ENCODE measurements at places on chromosomes 2 and 18. TPM values are rescaled to one million over a fixed set of nuclear protein-coding genes. Genes with fewer than 3 reads are reported as not detected.

DNA sequence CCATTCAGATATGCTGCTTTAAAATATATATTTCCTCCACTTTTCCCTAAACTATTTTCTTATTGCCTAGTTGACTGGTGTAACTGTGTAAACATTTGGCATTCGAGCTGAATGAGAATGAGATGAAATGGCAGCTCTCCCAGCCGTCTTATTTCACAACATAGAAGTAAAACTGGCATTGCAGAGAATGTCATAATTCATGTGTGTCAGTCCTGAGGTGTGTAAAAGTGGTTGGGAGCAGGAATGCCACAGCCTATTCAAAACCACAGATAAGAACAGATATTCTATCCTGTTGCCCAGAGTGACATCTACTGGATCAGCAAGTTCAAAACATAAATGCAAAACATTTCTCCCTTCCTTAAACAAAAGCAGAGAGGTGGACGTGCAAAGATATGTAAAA is 565.5 kb upstream of the CHAC2 start:
- no peak overlapping the region for H3K4me3 ChIP-seq
- no peaks in the 10 kb centered on the region for H3K36me3 ChIP-seq
- H3K27me3 ChIP-seq, result no peaks in the 10 kb centered on the region
- peaks cover 4% of the 10 kb centered on the region for H3K4me1 ChIP-seq
- no peak for DNase-seq

DNA sequence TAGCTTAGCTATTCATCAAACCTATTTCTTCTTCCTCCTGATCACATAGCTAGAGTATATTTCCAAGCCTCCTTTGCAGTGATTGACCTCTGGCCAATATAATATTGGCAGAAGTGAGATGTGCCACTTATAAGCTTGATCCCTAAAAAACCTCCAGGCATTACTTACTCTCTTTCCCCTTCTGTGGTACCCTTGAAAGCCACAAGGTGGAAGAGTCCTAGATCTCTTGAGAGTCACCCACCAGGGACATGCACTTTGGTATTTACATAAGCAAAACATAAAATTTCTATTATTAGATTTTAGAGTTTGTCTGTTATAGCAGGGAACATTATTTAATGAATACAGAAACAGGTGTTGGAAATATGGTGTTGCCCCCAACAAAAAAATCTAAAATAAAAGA is 112.0 kb downstream of the EXOC6B start:
- peaks cover under 1% of the 10 kb centered on the region for H3K4me1 ChIP-seq
- no peak for DNase-seq
- H3K27me3 ChIP-seq, result no peaks in the 10 kb centered on the region
- no peak overlapping the region for H3K4me3 ChIP-seq
- H3K27ac ChIP-seq, result no peak overlapping the region
- peaks cover 6% of the 10 kb centered on the region for H3K36me3 ChIP-seq

GRCh38 chr2:212723226-212723625 is 184.6 kb upstream of the ERBB4 start:
- no peaks in the 10 kb centered on the region for H3K4me1 ChIP-seq
- no peak for DNase-seq
- H3K27ac ChIP-seq, result no peak overlapping the region
- H3K36me3 ChIP-seq, result no peaks in the 10 kb centered on the region
- no peaks in the 10 kb centered on the region for H3K27me3 ChIP-seq
- no peak overlapping the region for H3K4me3 ChIP-seq

DNA sequence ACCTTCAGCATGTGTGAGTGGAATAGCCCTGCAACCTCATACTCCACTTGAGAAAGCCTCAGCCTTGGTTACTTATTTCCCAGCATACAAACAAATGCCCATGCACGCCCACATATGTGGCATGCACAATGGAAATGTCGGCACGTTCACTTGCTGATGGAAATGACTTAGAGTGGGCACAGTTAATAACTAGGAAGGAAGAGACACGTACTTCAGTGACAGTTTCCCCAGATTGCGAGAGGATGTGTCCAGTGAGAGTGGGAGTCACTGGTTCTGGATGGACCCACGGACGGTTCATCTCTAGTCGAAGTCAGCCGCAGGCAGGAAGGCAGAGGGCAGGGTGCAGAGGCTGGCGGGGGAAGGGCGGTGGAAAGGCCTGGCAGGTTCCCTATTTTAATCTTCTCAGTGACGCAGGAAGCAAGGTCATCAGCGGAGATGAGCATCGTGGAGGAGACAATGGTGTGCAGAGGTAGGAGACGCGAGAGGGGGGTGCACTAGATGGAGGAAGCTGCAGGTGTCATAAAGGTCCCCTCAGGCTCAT is 350.7 kb upstream of the MYT1L start:
- H3K4me3 ChIP-seq, result no peak overlapping the region
- no peaks in the 10 kb centered on the region for H3K36me3 ChIP-seq

DNA sequence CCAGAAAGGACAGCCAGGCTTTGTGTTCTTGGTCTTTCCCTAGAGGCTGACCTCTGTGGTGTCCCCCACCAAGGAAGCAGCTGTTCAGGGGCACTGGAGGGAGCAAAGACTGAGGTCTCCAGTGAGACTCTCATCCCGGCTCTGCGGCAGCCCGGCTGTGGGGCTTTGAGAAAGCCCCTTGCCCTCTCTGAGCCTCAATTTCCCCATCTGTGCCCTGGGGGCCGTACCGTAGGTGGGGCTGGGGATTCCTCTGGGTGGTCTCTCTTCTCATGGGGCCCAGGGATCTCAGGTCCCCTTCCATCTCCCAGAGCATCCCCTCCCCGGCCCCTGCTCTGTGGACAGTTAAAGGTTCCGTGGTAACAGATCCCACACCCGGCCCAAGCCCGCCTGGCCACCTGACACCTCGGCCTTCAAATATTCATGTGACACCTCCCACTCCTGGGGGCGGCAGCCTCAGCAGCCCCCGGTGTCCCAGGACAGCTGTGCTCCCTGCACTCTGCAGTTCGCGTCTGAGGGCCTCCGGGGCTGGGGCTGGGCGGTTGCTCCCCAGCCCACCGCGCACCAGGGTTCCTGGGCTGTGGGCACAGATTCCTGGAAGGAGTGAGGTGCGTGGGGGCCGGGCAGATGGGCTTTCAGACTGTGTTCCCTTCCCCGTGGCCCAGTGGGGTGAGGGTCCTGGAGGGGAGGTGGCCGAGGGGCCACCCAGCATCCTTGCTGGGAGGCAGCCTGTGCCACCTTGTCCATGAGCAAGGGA is 15.1 kb upstream of the KLHL30 start:
- peaks cover 14% of the 10 kb centered on the region for H3K27me3 ChIP-seq
- peak; percentile 41 for DNase-seq
- no peak overlapping the region for H3K4me3 ChIP-seq
- no peaks in the 10 kb centered on the region for H3K4me1 ChIP-seq
- H3K36me3 ChIP-seq, result no peaks in the 10 kb centered on the region
- no peak overlapping the region for H3K27ac ChIP-seq

The RNU2-63P gene
- not detected for total RNA-seq

The RAD51AP2 gene
- not detected for total RNA-seq

- no peaks in the 10 kb centered on the region for H3K27me3 ChIP-seq
- H3K36me3 ChIP-seq, result no peaks in the 10 kb centered on the region
- H3K27ac ChIP-seq, result no peak overlapping the region
- no peak for DNase-seq
- no peak overlapping the region for H3K4me3 ChIP-seq
These were observed 79.2 kb upstream of the RPRM start for GRCh38 chr2:153557714-153558113.

The PFN4 gene
- 1.7 TPM for total RNA-seq

DNA sequence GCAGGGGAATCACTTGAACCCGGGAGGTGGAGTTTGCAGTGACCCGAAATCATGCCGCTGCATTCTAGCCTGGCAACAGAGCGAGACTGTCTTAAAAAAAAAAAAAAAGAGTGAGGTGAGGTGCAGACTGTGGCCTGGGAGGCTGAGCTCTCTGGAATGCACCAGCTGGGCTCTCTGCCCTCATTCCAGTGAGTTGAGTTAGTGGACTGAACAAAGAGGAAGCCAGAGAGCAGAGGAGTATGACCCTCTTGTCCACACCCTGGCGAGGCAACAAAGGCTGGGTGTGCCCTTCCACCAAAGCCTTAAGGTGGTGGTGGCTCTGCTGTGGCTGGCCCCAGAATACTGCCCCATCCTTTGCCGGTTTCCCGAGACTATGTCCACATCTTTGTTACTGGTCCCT is 71.3 kb upstream of the ACKR3 start:
- peak; percentile 55 for DNase-seq
- no peaks in the 10 kb centered on the region for H3K27me3 ChIP-seq
- no peaks in the 10 kb centered on the region for H3K36me3 ChIP-seq
- no peaks in the 10 kb centered on the region for H3K4me1 ChIP-seq
- no peak overlapping the region for H3K4me3 ChIP-seq

DNA sequence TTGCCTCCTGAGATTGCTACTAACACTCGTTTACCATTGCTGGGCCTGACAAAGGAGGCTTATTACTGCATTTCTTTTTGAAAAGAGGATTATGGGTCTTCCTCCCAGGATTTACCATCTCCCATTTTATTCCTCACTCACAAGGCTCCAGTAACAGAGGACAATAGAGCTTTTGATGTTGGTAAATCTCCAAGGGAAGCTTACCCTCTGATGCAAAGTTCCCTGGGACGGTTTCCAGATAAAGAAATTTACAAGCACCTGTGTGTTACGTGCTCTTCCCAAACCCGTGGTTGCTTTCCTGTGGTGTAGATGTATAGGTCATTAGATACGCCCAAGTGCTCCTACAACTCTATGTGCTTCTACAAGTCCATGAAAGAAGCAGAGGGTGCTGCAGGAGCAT is 17.1 kb downstream of the VSNL1 start:
- no peaks in the 10 kb centered on the region for H3K4me1 ChIP-seq
- no peak overlapping the region for H3K27ac ChIP-seq
- DNase-seq, result no peak
- no peak overlapping the region for H3K4me3 ChIP-seq

GRCh38 chr2:168545439-168546082 is 89.5 kb downstream of the CERS6 start:
- H3K4me1 ChIP-seq, result peaks cover 6% of the 10 kb centered on the region
- DNase-seq, result no peak
- H3K27me3 ChIP-seq, result no peaks in the 10 kb centered on the region
- no peaks in the 10 kb centered on the region for H3K36me3 ChIP-seq
- no peak overlapping the region for H3K4me3 ChIP-seq

The ZNF532 gene
- 54.0 TPM for total RNA-seq

- peaks cover 10% of the 10 kb centered on the region for H3K4me1 ChIP-seq
- no peak overlapping the region for H3K4me3 ChIP-seq
- H3K27me3 ChIP-seq, result no peaks in the 10 kb centered on the region
- peaks cover 3% of the 10 kb centered on the region for H3K36me3 ChIP-seq
These were observed 46.9 kb downstream of the EMILIN2 start for GRCh38 chr18:2893676-2894075.

The ICOS gene
- total RNA-seq, result 3.0 TPM

DNA sequence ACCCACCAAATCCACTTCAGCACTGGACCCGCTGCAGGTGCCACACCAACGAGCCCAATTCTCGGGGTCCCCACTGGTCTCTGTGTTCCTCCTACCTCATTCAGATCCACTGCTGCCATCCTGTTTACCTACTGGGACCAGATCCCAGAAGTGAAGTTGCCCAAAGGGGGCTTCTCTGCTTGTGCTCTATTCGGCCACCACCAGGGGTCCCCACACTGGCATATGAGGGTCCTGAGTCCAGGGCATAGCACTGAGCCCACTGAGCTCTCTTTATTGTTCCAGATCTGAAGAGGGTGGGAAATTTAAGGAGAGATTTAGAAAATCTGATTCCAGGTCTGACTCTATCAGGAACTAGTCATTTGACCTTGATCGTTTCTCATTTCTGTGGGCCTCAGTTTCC is 2.4 kb downstream of the GPR45 start:
- H3K27me3 ChIP-seq, result no peaks in the 10 kb centered on the region
- DNase-seq, result no peak
- no peak overlapping the region for H3K4me3 ChIP-seq
- H3K36me3 ChIP-seq, result no peaks in the 10 kb centered on the region

The C2orf81 gene
- total RNA-seq, result 10.0 TPM

The G6PC2 gene
- total RNA-seq, result not detected

The CDKL4 gene
- 1.7 TPM for total RNA-seq

Measured in lower lobe of right lung (tissue), 2 donors.